ENCODE measurements at places on chromosomes 7 and 10.

GRCh38 chr10:33113466-33113865, 155.4 kb upstream of the ITGB1 start:
- no peak for DNase-seq

DNA sequence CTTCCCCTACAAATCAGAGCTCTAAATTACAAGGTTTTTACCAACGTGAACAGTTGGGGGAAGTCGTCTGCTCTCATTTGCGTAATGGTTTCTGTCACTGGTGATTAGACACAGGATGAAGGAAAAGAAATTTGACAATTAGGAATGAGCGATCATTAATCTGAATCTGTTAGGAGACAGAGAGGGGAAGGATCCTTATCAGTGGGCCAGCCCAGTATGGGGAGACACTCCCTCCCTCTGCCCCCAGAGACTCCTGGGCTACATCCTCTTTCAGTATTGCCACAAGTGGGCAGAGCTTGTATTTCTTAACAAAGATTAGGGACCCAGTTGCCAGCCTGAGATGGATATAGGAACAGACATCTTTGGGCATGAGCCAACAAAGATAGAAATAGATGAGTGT, 15.5 kb downstream of the HIF1AN start:
- peak; percentile 46 for DNase-seq

- DNase-seq: no peak
Measured at GRCh38 chr7:127865466-127865865, 165.8 kb downstream of the LRRC4 start.

DNA sequence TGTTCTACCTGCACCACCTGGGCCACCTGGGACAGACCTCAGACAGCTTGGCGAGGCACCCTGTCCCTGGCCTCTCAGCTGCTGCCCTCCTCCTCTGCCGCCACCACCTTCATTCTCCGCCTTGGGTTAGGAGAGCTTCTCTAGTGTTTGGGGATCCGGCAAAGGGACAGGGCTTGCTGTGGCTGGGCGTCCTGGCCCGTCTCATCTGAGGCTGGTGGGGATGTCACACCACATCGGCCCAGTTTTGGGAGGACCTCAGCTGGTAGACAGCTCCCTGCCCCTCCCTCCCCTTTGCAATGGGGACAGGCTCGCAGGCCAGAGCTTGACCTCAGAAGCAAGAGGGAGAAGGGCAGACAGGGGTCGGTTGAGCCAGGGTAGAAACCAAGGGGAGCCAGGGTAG, 26.4 kb downstream of the SPOCK2 start:
- no peak for DNase-seq

GRCh38 chr10:81848514-81848913, 26.5 kb upstream of the NRG3 start:
- DNase-seq: no peak

DNA sequence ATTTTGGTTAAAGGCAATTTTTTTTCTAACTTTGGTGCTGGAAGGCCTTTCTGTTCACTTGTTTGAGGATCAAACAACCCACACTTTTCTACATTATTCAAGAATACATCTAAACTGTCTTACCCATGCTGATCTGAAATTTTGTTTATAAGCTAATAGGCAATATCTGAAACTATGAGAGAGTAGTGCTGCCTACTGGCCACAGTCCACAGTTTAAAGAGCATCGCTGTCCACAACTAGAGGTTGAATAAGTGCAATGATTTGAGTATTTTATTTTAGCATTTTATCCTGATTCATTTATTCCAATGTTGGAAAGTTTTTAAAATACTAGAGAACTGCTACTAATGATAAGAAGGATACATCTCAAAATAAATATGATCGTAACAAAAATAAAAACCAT, 306.9 kb downstream of the ELMO1 start:
- no peak for DNase-seq

DNA sequence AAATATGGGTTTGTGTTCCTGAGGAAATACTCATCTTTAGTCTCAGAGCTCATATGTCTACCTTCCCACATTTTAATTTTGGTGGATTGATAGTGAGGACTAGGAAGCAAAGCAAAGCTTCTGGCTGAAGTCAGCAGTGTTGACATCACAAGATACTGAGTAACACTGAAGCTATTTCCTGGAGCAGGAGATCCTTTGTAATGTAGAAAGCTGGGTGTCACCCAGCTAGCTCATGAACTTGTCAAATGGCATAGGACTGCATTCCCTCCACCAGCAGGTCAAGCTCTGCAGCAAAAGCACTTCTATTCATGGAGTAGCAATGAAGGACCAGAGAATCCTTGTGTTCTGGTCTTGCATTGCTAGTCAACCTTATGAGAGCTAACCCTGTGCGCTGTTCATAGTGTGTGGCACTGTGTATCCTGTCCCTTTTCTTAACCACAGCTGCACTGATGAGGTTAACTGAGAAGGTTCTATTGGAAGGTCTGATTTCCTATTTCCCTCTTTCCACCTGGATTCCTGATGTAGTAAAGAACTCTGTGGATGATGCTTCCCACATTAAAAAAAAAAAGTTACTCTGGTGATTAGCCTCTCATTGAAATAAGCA, 94.8 kb upstream of the ZNF804B start:
- DNase-seq: no peak

GRCh38 chr10:6928586-6928985, 348.5 kb upstream of the PRKCQ start:
- peak; percentile 62 for DNase-seq

DNA sequence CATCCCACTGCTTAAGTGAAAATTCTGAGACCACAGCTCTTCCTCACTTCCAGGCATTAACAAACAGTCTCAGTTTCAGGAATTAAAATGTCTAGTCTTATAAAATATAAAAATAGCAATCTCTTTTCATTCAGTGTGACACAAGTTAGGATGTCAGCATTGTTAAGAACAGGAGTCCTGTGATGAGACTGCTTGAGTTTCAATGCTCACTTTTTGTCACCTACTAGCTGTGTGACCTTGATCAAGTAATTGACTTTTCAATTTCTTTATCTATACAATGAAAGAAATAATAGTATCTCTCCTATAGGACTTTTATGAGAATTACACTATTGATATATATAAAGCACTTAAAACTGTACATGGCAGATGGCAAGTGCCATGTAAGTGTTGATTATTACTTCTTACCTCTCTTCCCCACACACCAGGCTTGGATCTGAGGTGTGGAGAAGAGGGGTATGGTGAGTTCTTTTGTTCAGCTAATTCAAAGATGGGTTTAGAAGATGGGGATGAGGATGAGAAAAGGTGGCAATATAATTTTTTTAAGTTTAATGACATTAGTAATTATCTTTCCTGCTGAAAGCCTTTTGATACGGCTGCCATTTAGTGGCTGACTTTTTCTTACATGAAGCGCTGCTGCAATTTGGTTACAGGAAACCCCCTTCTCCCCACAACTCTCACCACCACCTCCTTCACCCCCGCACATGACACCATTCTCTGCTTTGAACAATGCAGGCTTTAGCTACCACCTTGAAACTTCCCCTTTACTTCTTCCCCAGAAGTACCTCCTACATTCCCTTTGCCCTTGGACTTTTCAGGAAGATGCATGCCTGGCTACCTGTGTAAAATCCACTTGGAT, 20.8 kb upstream of the HYAL4 start:
- no peak for DNase-seq

DNA sequence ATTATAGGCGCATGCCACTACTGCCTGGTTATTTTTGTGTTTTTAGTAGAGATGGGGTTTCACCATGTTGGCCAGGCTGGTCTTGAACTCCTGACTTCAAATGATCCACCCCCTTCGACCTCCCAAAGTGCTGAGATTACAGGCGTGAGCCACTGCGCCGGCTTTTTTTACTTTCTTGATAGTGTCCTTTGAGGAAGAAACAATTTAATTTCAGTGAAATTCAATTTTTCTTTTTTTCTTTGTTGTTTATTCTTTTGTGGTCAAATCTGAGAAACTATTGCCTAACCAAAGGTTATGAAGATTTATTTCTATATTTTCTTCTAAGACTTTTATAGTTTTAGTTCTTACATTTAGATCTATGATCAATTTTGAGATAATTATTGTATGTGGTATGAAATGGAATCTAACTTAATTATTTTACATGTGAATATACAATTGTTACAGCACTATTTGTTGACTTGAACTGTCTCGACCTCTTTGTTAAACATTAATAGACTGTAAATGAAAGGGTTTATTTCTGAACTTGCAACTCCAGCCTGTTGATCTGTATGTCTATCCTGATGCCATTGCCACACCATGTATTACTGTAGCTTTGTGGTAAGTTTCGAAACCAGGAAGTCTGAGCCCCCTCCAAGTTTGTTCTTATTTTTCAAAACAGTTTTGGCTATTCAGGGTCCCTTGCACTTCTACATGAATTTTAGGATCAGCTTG, 19.8 kb upstream of the RASSF4 start:
- DNase-seq: no peak

DNA sequence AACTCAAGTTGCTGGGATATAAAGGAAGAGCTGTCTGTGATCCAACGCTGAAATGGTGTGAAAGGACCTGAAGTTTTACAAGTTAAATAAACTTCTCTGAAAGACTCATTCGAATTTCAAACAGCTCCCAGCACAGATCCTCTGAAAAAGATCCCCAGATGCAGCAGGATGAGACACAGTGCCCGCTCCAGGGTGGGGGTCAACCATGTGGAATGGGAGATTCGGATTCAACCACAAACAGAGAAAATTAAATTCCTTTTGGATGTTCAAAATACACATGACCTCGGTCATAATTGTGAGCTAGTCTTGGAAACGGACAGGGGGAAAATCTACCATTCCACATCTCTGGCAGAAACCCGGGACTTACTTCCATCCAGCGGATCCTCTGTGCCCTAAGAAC, 119.6 kb downstream of the PRKAG2 start:
- no peak for DNase-seq

DNA sequence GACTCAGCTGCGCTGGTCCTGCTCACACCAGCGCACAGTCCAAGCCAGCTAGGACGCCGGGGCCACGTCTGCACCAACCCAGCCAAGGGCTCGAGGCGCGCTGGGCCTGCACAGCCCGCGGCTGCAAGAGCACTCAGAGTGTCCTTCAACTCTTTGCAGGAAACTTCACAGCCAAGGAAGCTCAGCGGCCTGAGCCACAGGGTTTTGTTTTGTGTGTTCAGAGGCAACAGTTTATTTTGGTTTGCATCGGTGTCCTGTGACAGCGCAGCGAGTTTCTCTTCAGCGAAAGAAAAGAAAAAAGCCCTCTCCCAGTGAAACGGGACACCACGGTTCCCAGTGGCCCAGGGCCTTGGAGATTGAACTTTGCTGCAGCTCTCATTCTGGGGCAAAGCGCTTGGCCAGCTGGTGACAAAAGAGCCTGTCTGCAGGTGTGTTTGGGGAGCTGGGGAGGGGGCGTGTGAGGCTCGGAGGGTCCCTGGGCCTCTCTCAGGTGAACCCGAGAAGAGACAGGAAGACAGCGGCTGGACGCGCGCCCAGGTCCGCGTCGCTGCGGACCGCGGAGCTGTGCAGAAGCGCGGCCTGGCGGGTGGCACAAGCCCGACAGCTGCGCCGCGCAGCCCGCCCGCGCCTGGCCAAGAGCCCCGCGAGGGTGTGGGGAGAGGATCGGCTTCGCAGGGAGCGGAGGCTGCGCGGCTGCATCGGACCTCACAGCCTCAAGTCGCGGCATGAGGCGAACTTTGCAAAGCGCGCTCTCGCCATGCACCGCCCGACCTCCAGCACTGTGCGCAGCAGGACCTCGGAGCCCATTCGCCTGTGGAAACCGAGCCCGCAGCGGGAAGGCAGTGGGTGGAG, 922 bp downstream of the CXCL12 start:
- peak; percentile 81 for DNase-seq

DNA sequence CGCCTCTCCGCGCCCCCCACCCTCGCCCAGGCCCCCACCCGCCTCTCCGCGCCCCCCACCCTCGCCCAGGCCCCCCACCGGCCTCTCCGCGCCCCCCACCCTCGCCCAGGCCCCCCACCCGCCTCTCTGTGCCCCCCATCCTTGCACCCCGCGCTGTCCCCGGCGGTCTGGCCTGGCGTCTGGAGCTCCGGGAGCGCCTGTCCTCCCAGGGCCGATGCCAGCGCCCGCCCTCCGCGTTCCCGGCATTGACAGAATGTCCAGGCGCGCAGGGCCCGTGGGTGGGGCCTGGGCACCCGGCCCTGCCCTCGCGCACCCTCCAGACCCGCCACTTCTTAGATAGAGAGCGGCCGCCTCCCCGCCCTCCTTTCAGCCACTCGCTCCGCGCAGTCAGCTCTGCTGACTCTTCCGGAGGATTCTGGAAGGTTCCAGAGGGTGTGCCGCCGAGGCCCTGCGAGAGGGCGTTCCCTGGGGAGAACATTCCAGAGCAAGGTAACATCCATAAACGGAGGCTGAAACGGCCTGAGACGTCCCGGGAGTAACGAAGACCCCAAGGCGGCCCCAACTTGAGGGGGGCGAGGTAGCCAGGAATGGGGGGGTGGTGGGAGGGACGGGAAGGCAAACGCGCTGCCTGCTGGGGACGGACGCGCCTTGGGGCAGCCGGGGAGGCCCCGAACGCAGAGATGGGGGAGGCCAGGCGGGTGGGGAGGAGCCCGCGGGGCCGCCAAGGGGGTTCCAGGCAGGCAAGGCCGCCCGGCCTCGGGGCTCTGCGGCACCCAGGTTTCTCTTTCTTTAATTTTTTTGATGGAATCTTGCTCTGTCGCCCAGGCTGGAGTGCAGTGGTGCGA, 117.8 kb downstream of the DYNC2I1 start:
- DNase-seq: no peak

DNA sequence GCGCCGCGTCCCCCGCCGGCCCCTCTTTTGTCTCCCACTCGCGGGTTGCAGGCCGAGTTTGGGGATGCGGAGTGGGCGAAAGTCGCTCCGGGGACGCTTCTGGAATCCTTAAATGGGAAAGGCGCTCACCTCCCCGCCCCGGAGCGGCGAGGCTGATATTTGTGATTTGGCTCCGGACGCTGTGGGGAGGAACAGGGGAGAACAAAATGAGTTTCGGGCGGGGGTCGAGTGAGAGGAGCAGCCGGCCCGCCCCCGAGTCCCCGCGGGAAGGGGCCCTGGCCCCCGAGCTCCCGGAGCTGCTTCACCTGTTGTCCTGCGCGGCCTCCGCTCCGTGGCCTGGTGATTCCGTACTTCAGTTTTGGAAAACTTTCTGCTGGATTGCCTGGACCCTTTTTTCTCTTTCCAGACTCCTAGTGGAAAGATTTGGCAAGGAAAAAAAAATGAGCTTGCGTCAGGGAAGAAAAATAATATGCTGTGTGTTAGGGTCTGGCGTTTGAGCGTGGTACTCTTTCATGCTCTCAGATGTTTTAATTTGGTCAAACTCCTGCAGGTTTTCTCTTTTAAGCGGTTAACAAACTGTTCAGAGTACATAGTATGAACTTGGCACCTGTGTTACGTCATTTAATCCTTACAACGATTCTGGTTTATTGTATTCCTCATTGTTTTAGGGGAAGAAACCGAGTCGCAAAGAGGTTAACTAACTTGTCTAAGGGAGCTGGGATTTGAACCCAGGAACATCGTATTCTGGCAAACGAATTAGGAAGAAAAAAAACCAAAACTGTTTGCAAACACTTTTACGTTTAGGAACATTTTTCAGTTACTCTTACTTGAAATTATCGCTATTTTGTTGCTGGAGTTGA, 924 bp downstream of the BMPR1A start:
- peak; percentile 82 for DNase-seq

- no peak for DNase-seq
Measured at GRCh38 chr7:82507365-82507975, 63.9 kb upstream of the CACNA2D1 start.

- no peak for DNase-seq
Measured at GRCh38 chr7:136138991-136139390, 161.8 kb upstream of the MTPN start.

- DNase-seq: peak; percentile 37
Measured at GRCh38 chr10:117539361-117539773, 3.2 kb upstream of the EMX2 start.

All from retina (tissue), 1 donor.